ENCODE measurements at places on chromosomes 3 and 15. TPM values are rescaled to one million over a fixed set of nuclear protein-coding genes. Genes with fewer than 3 reads are reported as not detected.

The DOCK3 gene
- 0.54 TPM for total RNA-seq

The TM6SF1 gene
- total RNA-seq, result 10.4 TPM

- H3K27me3 ChIP-seq, result no peaks in the 10 kb centered on the region
- H3K27ac ChIP-seq, result no peak overlapping the region
- H3K4me3 ChIP-seq, result no peak overlapping the region
These were observed 7.3 kb downstream of the TBC1D2B start for GRCh38 chr15:78070049-78070700.

DNA sequence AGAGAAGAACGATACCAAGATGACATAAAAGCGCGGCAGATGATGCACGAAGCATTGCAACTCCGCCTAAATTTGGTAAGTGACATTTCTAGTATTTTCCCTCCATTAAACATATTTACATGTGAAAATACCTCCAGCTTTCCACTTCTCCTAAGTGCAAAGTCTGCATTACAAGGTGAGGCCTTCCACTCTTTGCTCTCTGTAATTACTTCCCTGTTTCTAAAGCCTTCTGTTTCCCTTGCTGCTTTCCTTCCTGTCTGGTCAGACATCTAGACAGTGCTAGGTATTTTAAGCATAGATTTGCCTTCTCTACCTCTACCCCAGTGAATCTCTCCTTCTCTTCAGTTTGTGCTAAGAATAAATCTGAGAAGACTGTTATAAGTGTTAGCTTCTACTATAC, 1.9 kb downstream of the P2RY12 start:
- H3K27me3 ChIP-seq, result no peaks in the 10 kb centered on the region
- H3K27ac ChIP-seq, result no peak overlapping the region
- DNase-seq, result no peak
- H3K4me3 ChIP-seq, result no peak overlapping the region
- H3K4me1 ChIP-seq, result peaks cover 12% of the 10 kb centered on the region

DNA sequence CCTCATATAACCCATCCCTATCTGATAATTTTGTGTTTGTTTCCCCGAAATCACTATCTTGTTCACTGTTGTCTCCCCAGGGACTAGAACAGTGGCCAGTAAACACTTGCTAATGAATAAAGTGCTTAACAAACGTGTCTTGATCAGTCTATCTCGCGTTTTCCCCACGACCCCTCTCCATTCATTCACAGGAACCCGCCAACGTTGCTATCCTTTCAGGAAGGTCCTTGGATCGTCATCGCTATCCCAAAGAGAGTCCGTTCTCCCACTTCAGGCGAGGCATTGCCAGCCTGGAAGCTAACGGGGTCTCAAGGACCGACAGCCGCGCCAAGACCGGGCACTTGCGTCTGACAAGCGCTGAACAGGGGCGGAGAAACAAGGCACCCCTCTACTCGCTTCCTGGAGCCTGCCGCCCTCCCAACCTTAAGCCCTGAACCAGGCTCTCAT, 344 bp downstream of the LINS1 start:
- peak overlapping the region; percentile 83 for H3K27ac ChIP-seq
- H3K27me3 ChIP-seq, result no peaks in the 10 kb centered on the region

DNA sequence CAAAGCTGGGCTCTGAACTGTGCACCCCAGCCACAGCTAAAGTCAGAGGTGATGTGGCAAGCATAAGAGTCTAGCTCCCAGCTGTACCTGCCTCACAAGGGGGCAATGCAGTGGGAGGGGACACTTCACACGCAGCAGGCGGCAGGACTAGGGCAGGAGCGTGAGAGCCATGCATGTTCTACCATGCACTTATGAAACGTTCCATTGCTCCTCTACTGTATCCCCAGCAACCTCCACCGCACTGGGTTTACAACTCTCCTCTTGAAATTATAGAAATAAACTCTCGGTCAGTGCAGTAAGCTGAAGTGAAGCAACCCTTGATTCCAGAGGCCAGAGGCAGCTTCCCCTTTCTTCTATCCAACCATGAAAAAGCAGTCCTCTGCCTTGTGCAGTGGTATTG, 298.6 kb upstream of the STT3B start:
- H3K27me3 ChIP-seq, result no peaks in the 10 kb centered on the region
- H3K4me1 ChIP-seq, result no peaks in the 10 kb centered on the region
- no peak overlapping the region for H3K27ac ChIP-seq
- no peak overlapping the region for H3K4me3 ChIP-seq

GRCh38 chr15:70791259-70791658, 27.9 kb upstream of the UACA start:
- no peaks in the 10 kb centered on the region for H3K27me3 ChIP-seq
- DNase-seq, result no peak
- H3K4me3 ChIP-seq, result no peak overlapping the region
